Kidney glomerular epithelial cell (primary cell): ENCODE measurements at places on chromosomes 2 and 18.
A peak's percentile ranks its signal among the peaks of the same experiment; 100 is the strongest.

DNA sequence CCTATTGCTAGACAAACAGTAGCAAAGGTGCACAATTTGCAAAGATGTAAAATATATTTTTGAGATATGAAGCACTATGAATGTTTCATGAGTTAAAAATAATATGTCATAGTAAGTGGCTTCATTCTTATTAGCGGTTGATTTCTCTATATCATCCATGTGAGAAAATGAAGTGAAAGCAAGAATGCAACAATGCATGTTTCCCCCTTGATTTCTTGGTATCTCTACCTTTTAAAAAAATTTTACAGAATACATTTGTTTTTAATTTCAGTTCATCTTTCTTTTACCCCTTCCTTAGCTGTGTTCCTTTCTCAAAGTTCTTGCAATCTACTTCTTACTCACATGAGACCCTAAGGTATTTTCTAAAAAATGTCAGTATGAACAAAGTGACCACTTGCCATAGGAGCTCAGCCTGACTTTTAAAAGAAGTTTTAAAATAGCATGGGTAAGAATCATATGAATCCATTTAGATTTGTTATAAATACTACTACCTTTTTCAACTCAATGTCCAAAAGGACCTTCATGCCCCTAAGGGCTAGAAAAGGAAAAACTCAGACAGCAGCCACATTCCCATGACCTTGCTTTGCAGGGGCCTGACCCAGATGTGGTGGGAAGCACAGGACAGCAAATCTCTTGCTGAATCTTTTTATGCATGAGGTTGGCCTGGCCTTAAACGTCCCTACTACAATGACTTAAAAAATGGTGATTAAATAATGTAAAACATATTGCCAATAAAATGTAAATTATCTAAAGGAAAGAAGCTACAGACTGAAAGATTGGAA, 14.8 kb upstream of the SLC38A11 start:
- no peak for DNase-seq

DNA sequence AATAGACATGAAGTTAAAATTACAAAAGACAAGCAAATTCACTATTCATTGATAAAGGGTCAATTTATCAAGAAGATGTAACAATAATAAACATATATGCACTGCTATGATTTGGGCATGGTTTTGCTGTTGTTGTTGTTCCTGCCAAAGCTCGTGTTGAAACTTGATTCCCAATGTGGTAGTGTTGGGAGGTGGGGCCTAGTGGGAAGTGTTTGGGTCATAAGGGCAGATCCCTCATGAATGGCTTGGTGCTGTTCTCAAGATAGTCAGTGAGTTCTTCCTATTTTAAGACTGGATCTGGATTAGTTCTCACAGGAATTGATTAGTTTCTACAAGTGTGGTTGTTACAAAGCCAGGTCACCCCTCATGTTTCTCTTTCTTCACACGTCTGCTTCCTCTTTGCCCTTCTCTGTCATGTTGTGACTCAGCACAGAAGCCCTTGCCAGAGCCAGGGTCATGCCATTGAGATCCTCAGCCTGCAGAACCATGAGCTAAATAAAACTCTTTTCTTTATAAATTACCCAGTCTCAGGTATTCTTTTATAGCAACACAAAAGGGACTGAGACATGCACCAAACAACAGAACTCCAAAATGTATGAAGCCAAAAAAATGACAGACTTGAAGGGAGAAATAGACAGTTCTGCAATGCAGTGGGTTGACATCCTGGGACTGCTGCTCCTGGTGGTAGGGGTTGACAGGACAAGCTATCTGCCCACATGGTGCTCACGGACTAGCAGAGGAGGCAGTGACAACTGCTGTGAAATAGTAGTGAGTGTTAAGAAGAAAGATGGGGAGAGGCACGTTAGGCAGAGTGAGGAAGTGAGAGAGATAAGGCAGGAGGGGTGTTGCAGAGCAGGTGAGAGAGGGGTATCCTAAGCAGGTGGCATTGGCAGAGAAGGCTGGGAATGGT, 18.6 kb upstream of the SKA1 start:
- no peak for DNase-seq

- no peak for DNase-seq
Measured at GRCh38 chr2:152254976-152255375, 79.4 kb upstream of the STAM2 start.

DNA sequence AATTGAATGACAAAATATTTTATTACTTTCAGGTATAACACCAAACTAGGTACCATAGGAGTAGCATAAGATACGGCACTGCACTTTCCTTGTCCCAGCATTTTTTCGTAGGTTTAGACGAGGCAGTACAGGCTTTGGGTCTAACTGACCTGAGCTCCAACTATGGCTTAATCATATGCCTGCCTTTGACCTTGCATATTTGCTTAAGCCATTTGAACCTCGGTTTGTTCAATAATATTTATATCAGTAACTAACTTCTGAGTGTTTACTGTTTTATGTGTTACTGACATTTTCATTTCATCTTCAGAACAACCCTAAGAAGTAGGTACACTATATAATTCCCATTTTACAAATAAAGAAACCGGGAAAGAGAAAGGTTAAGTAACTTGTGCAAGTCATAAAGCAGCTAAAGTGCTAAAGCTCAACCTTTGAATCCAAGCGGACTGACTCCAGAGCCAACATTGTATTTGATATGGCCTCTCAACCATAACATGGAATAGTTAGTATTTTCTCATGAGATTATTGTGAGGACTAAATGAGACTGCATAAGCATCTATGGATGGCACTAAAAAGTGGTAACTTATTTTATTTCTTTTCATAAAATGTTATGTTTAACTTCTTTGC, 104.0 kb downstream of the R3HDM1 start:
- no peak for DNase-seq

- DNase-seq: no peak
Measured at GRCh38 chr2:233999182-233999581, 51.3 kb upstream of the SPP2 start.

GRCh38 chr18:21896732-21897336, 156.2 kb downstream of the MIB1 start:
- DNase-seq: no peak

DNA sequence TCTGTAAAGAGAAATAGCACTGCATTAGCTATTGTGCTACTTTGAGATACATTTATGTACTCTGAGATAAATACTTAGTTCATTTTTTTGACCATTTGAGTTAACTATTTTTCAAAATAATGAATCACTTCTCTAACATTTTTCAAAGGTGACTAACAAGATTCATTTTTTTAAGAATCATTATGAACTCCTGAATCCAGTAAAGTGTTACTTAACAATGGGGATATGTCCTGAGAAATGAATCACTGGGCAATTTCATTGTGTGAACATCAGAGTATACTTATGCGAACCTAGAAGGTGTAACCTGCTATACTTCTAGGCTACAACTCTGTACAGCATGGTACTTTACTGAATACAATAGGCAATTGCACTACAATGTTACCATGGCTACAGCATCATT, 355.8 kb downstream of the ARL6IP6 start:
- peak; percentile 71 for DNase-seq

- DNase-seq: no peak
Measured at GRCh38 chr2:219124381-219125110, 36.1 kb downstream of the NHEJ1 start.
